Liver (tissue), 10 donors: ENCODE measurements at places on chromosomes 4 and X.
A peak's percentile ranks its signal among the peaks of the same experiment; 100 is the strongest.

- no peak for DNase-seq
Observed at GRCh38 chrX:131979116-131979515, 44.0 kb upstream of the STK26 start.

DNA sequence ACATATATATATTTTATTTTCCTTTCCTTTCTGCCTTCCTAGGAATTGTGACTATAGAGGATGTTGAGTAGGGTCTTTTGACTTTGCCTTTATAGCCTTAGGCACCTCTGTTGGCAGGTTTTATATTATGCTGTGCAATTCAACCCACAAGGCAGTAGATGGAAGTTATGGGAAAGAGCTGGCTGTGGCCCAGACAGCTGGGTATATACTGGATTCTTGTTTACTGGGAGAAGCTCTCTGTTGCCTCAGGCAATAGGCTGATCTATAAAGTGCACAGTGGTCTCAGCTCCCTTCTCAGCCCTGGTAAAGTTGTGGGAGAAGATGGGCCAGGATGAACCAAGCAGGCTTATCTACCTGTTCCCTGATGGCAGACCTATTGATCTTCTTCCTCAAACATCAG is 342.0 kb downstream of the GBA3 start:
- DNase-seq: no peak

GRCh38 chrX:17373337-17373736 is 1.7 kb upstream of the NHS start:
- DNase-seq: no peak

DNA sequence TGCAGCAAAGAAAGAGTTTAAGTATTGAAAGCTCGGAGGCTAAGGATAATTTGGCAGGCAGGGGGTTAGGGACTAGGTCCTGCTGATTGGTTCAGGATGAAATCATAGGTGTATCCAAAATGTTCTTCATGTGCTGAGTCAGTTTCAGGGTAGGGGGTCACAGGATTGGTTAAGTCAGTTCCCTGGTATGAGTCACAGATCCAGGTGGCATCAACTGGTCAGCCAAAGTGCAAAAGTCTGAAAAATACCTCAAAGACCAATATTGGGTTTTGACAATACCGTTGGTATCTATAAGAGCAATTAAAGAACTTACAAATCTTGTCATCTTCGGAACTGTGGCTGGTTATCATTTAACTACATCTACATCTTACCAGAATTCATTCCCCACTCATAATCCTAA is 25.6 kb upstream of the PRDM8 start:
- DNase-seq: no peak

DNA sequence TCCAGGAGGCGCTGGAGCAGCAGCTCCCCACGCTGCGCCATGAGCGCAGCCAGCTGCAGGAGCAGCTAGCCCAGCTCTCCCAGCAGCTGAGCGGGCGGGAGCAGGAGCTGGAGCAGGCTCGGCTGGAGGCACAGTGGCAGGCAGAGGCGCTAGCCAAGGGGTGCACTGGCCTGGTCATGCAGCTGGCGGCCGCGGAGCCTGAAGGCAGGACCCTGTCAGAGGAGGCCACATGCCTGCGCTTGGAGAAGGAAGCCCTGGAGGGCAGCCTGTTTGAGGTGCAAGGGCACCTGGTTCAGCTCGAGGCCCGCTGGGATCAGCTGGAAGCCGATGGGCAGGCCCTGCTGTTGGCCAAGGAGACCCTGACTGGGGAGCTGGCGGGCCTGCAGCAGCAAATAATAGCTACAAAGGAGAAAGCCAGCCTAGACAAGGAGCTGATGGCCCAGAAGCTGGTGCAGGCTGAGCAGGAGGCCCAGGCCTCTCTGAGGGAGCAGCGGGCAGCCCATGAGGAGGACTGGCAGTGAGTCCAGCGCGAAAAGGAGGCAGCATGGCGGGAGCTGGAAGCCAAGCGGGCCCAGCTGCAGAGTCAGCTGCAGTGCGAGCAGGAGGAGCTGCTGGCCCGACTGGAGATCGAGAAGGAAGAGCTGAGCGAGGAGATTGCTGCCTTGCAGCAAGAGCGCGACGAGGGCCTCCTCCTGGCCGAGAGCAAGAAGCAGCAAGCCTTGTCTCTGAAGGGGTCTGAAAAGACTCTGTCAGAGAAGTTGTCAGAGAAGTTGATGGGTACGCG is 13.6 kb downstream of the SMIM10L2A start:
- no peak for DNase-seq

DNA sequence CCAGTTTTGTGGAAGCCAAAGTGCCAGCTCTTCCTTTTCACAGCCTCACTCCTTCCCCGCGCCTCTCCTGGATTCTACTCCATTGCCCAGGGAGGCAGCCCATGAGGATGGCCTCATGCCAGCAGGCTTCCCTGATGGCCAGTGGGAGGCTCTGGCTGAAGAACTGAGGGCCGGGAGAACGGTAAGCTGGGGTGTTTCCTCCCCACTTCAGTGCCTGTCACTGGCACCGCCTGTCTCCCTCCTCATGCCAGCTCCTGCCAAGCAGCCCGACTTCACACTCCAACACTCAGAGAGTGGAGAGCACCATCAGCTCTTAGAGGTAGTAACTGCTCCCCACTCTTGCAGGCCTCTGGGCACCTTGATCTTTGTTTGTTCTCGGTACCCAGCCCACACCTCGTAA is 46.9 kb upstream of the STIM2 start:
- no peak for DNase-seq

GRCh38 chrX:23742174-23742696 is 841 bp downstream of the ACOT9 start:
- no peak for DNase-seq

GRCh38 chr4:54707406-54707805 is 49.6 kb downstream of the KIT start:
- DNase-seq: no peak

GRCh38 chr4:163167333-163167626 is 590 bp upstream of the NAF1 start:
- no peak for DNase-seq

GRCh38 chr4:185793116-185793485 is 18.9 kb downstream of the SORBS2 start:
- no peak for DNase-seq

- DNase-seq: no peak
Observed at GRCh38 chr4:188092824-188093223, 16.6 kb downstream of the TRIML2 start.

GRCh38 chrX:119512146-119512800 is 44.0 kb downstream of the SLC25A5 start:
- peak; percentile 39 for DNase-seq

DNA sequence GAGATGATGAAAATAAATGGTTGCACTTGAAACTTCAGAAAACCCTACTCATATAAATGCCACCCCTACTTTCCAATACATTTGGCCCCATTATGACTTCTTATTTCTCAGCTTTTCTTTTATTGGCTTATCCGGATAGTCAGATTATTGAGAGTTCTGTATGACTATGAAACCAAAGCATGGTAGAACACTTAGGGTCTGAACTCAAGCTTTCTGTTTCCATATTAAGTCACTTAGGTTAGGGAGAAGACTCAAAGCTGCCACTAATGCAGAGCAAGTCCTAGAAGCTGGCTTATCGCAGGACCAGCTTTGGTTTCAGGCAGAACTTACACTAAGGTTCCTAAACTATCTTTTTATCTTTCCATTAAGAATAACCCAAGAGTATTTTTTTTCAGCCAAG is 229.9 kb upstream of the CPEB2 start:
- no peak for DNase-seq

DNA sequence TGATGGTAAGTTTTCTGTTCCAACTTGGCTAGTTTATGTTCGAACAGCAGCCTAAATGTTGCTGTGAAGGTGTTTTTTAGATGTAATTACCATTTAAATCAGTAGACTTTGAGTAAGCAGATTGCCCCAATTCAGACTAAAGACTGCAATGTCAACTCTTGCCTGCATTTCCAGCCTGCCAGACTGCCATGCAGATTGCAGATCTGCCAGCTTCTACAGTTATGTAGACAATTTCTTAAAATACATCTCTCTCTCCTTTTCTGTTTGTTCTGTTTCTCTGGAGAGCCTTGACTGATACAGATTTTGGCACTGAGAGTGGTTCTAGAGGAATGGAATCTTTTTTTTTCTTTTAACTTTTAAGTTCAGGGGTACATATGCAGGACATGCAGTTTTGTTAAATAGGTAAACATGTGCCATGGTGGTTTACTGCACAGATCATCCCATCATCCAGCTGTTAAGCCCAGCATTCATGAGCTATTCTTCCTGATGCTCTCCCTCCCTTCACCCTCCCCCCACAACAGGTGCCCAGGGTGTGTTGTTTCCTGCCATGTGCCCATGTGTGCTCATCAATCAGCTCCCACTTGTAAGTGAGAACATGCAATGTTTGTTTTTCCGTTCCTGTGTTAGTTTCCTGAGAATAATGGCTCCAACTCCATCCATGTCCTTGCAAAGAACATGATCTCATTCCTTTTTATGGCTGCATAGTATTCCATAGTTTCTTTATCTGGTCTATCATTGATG is 227.8 kb downstream of the CPE start:
- DNase-seq: no peak

DNA sequence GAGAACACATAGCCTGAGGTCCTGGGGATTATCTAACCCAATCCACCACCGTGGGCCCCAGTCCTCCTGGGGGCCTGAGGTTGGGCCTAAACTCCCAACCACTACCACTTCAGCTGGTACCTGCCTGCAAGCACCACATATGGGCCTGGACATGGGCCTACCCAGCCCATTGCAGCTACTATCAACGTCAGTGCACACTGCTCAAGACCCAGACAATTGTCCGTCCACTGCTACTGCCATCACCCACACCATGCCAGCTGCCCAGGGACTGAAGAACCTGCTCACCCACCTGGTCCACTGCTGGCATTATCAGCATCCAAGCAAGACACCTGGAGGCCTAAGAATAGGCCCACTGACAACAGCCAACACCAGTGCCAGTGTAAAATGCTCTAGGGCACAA is 88.1 kb downstream of the COL4A5 start:
- no peak for DNase-seq

GRCh38 chrX:134933248-134933647 is 57.5 kb upstream of the SMIM10 start:
- no peak for DNase-seq

- no peak for DNase-seq
Observed at GRCh38 chr4:630656-631055, 5.3 kb downstream of the PDE6B start.

- no peak for DNase-seq
Observed at GRCh38 chr4:168758351-168758876, 251.6 kb downstream of the CBR4 start.

DNA sequence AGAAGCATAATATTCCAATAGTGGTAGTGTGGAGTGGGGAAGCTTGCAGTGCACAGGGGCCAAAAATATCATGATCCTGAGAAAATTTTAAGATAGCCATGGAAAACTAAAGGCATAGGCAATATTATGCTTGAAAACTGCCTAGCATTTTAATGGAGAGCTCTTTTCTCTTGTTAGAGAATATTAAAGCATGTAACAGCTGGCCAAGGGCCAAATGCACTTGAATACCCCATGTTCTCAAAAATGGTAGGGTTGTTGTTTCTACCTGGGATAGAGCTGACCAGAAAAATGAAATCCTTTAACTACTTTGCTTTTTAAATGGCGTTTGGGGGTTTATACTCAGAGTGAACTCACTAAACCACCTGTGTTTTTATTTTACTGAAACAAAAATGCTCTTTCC is 739.6 kb upstream of the SLIT2 start:
- no peak for DNase-seq

DNA sequence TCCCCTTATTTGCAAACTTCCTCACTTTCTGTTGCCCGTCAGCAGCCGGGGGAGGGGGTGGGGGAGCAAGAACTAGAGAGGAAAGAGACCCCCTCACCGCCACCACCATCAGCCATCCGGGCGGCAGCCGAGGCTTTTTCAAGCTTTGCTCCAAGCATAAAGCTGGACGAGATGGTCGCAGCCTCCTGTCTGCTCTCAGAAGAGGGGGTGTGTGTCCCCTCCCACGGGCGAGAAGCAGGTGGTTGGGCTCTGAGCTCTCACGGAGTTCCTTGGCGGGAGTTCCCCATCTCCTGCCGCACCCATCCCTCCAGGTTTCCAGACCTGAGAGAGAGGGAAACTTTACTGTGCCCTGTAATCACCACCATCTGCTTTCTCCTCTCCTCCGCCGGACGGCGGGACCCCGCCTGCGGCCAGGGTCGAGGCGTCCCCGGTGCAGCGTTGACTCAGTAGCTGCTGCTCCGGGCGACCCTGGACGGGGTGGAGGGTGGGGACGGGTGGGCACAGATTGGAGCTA is 4.7 kb upstream of the ARX start:
- no peak for DNase-seq
